AG09319 (cell line): ENCODE measurements at places on chromosomes 2 and 18.

GRCh38 chr2:120538691-120539423, 192.9 kb downstream of the INHBB start:
- DNase-seq = no peak

GRCh38 chr2:224694502-224694901, 21.7 kb downstream of the CCDC195 start:
- no peak for DNase-seq

- DNase-seq = no peak
Measured at GRCh38 chr2:206051912-206052311, 34.1 kb downstream of the INO80D start.

DNA sequence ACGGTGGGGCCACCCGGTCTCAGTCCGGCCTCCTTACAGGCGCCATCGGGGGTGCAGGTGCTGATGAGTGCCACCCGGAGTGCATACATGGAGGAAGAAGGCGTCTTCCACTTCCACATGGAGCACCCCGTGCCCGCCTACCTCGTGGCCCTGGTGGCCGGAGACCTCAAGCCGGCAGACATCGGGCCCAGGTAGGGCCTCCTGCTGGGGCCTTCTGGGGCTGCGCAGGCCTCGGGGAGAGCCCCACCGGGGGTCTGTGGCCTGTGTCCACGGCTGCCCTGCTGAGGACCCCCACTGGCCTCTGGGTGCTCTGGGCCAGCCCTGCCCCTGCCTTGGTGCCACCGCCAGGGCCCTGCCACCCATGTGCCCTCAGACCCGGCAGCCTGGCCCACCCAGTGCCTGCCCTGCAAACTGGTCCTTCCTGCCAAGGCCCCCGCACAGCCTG, 4.8 kb downstream of the RNPEPL1 start:
- DNase-seq = no peak

- no peak for DNase-seq
Measured at GRCh38 chr2:59734743-59735142, 818.7 kb downstream of the BCL11A start.

DNA sequence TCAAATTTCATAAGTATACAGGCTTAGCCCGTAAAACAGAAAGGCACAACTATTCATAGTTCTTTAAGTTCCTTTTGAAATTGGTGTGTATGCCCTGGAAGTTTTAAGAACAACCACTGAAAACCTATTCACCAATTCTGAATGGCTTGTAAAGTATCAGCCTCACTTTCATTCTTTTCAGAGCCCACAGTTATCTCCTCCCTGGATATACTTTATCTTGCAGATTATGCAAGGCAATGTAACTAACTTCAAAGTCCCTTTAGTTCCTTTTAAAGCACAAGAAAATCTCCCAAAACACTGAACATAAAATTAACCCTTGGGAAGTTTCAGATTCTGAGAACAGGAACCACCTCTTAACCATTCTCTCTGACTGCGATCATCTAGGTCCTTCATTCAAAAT, 1.1 kb downstream of the STRN start:
- DNase-seq = no peak
